ENCODE measurements at places on chromosomes 7 and 10. TPM values are rescaled to one million over a fixed set of nuclear protein-coding genes. Genes with fewer than 3 reads are reported as not detected.
A peak's percentile ranks its signal among the peaks of the same experiment; 100 is the strongest.

DNA sequence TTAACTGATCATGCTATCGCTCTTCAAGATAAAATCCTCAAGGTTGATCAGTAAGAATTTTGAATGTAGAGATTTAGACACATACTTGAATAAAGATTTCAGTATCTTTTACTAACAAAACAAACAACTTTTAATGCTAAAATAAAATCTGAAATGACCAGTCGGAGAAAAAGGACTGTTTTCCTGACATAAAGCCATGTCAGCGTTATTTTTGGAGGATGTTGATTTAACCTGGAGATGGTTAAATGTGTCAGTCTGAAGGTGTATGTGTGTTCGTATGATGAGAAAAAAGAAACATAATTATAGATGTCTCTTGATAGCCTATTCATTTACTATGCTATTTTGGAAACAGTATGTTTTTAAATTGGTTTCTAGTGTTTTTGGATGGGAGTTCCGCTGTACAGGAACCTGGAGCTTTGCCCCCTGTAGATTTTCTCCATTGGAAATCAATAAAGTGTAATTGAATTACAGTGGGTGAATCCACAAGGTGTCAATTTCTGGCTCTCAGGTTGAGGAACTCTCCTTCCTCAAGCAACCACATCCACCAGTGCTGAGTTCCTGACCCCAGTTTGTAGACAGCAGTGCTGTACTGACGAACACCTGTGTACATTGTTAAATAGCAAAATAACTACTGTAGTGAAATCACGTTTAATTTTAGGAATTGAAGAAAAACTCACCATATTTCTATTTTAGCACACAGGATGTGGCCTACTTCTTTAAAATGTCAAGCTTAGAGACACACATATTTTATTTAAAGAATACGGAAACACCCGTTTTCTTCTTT is 670.1 kb downstream of the MAGI2 start:
- H3K27ac ChIP-seq = no peak overlapping the region
- no peaks in the 10 kb centered on the region for H3K27me3 ChIP-seq
- DNase-seq = no peak
- no peak overlapping the region for H3K4me3 ChIP-seq

The ASNS gene
- polyA plus RNA-seq = 20.3 TPM

DNA sequence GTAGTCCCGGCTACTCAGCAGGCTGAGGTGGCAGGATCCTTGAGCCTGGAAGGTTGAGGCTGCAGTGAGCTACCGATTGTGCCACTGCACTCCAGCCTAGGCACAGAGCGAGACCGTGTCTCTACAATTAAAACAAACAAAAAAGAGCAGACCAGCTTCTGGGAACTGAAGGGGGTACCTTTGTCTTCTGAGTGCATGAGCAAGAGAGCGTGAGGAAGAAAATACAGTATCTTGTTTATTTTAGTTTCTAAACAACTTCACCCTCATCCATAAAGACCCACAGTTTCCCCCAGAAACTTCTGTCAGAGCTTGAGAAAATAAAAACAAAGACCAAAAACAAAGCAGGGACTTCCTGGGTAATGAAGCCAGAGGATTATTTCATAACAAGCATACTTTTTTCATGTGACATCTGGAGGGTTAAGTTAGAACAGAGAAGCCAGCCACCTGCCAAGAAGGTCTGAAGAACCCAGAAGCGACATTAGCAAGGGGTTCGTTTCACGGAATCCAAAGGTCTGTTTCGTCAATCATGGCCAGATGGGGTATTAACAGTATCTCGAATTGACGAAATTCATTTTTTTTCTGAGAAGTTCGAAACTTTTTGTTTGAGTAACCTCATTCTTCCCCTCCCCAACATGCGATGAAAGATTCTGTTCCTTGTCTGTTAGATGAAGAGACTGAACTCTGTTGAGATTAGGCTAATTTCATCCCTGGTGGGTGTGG is 10.2 kb upstream of the IL2RA start:
- DNase-seq = no peak
- no peaks in the 10 kb centered on the region for H3K27me3 ChIP-seq
- no peaks in the 10 kb centered on the region for H3K36me3 ChIP-seq
- peaks cover 55% of the 10 kb centered on the region for H3K4me1 ChIP-seq
- H3K27ac ChIP-seq = no peak overlapping the region

- peak overlapping the region; percentile 24 for H3K27ac ChIP-seq
- no peaks in the 10 kb centered on the region for H3K27me3 ChIP-seq
- H3K4me1 ChIP-seq = peaks cover 41% of the 10 kb centered on the region
- no peaks in the 10 kb centered on the region for H3K36me3 ChIP-seq
- no peak for DNase-seq
- H3K4me3 ChIP-seq = no peak overlapping the region
Measured at GRCh38 chr7:44066494-44067063, 1.2 kb upstream of the PGAM2 start.
